Testis (tissue), 5 donors: ENCODE measurements at places on chromosomes 13 and 19.

DNA sequence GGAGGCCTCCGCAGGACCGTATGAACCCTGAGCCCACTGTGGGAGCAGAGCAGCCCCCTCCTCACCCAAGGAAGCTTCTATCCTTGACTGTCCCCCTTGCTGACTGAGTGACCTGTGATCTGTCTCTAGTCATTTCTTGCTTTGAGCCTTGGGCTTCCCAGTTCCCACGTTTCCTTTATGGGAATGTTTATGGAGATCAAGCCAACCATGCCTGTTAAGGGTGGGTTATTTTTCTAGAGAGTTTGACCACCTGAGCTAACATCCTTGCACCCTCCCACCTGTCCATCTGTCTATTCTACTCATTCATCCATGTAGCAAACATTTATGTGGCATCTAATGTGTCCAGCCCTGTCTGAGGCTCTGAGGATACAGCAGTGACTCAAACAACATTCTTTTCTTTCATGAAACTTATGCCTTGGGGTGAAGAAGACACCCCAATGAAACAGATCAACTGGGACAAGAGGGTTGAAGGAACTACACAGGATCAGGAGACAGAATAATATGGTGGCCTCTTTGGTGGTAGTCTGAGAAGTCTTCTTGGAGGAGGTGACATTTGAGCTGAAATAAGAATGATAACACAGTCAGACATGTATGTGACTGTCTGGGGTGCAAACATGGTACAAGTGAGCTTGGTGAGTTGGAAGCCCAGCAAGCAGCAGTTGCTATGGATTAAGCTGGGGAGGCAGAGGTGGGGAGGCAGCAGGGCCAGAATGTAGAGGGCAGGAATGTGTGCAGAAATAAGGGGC is 30.5 kb downstream of the CERS4 start:
- no peak for DNase-seq

- no peak for DNase-seq
Measured at GRCh38 chr13:90299238-90299637, 1048.2 kb upstream of the MIR17HG start.

GRCh38 chr13:20311596-20311995 is 79.5 kb upstream of the GJB6 start:
- no peak for DNase-seq

GRCh38 chr13:110726726-110727125 is 13.2 kb downstream of the ING1 start:
- DNase-seq, result no peak

DNA sequence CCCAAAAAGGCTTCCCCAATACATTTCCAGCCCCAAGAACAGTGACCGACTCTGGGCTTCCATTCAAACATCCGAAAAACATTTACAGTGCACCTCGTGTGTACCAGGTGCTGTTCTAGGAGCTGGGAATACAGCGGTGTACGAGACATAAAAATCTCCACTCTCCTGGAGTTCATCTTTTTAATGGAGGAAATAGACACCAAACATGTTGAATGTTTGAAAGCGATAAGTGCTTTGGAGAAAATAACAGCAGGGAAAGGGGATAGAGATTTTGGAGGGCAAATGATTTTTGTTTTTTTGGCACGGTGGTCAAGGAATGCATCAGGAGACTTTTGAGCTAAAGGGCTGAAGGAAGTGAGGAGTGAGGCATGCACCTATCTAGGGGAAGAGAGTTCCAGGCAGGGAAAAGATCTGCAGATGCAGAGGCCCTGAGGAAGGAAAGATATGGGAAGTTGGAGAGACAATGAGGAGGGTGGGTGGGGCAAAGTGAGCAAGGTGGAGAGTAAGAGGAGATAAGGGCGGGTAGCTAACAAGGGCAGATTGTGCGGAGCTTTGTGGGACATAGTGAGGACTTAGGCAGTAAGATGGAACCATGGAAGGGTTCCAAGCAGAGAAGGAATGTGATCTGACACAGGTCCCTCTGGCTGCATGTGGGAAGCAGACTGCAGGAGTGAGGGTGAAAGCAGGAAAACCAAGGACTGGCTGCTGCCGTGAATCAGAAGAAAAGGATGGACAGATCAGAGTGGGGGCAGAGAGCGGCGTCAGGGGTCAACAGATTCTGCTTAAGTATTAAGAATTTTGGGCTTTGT is 703 bp upstream of the FBL start:
- no peak for DNase-seq

- DNase-seq, result no peak
Measured at GRCh38 chr13:29710511-29710910, 115.0 kb upstream of the SLC7A1 start.

GRCh38 chr19:16652854-16653253 is 7.1 kb downstream of the SMIM7 start:
- DNase-seq, result no peak

GRCh38 chr13:51004111-51004865 is 94.7 kb downstream of the RNASEH2B start:
- no peak for DNase-seq

DNA sequence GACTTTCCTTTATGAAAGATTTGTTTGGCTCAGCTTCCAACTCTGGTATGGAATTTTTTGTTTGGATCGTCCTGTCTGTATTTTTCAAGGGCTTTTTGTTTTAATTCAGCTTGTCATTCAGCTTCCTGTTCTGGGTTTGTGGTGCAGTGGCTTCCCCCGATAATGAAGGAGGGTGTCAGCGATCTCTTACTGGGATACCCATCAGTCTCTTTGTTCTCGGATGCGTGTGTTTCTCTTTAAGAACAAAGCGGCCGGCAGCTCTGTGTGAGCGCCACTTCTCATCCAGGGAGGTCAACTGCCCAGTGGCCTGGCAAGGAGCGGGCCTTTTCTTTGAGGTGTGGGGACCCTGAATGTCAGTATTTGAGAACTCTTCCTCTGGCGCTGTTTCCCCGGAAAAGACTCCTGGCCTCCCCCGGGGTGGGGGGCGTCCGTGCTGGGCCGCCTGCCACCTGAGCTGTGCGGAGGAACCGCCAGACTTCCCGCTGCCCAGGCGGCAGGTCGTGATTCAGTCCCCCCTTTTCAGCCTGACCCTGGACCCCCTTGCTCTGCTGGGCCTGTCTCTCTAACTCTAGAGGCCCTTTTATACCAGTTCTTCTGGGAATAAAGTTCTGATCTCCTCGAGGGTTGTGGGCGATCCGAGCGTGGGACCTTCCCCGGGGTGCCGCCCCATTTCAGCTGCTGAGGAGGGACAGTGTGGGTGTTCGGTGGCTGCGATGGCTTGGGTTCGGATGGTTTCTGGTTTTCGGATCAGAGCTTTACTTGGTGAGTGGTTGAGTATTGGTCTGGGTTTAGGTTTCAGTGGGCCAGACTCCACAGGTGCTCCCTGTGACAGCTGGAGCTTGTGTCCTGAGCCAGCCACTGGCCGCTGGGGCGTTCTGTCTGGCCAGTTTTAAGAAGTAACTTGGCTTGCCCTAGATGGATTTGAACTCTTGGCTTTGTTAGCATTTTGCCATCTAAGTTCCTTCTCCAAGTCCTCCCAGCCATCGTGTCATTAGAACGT is 3.4 kb downstream of the SF3A2 start:
- peak; percentile 63 for DNase-seq

DNA sequence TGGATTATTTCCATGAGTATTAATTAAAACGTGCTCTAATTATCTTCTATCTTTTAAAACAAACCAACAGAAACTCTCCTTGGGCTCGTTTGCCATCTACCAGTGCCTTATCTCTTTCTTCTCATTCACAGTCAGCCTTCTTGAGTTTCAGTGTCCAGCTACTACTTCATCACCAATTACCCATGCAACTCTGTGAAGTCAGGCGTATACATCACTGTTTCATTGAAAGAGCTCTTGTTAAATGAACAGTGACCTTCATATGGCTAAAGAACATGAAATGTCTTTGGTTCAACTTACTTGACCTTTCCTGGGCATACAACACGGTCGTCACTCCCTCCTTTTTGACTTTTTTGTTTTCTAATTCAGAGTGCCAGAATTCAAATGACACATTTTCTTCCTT is 5.2 kb upstream of the IFT88 start:
- no peak for DNase-seq

DNA sequence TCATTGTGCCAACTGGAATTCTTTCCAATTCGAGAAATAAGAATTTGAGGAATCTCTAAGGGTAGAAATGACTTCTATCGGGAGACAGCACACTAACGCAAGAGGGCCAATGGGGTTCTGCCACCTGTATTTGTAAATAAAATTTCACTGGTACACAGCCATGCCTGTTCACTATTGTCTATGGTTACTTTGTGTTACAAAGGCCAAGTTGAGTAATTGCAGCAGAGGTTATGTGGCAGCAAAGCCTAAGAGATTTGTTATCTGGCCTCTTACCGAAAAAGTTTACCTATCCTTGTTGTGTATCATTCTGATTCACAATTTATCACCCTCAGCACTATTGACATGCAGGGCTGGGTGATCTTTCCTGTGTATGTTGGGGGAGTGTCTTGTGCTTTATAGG is 278.0 kb downstream of the KLF5 start:
- DNase-seq, result no peak

DNA sequence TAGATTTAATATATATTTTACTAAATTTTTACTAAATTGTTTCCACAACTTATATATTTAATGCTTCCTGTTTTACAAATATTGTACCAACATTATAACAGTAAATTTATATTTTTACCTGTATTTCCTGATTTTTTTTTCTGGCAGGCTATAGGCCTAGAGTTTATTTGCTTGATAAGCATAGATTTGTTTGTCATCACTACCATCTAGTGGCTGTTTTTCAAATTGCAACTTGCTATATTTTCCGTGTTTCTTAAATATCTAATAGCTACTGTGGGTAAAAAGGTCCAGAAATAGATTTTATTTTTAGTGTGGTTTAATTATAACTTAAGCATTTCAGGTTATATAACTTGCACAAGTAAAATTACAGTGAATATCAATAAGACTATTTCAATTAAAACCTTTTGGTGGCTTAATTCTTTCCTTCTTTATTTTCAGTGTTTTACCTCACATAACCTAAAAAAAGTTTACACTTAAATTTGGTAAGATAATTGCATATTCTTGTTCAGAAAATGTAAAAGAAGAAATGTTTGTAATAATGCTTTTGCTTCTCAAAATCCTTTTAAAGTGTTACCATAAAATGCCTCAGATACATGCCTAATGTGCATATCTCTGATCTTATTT is 60.6 kb downstream of the NDFIP2 start:
- DNase-seq, result no peak

GRCh38 chr13:76440568-76440967 is 445.6 kb downstream of the KCTD12 start:
- DNase-seq, result no peak
